KG1 (cell line): ENCODE measurements at places on chromosomes 13 and 19.

- DNase-seq: no peak
These were observed 32.2 kb downstream of the CDADC1 start for GRCh38 chr13:49279885-49280284.

DNA sequence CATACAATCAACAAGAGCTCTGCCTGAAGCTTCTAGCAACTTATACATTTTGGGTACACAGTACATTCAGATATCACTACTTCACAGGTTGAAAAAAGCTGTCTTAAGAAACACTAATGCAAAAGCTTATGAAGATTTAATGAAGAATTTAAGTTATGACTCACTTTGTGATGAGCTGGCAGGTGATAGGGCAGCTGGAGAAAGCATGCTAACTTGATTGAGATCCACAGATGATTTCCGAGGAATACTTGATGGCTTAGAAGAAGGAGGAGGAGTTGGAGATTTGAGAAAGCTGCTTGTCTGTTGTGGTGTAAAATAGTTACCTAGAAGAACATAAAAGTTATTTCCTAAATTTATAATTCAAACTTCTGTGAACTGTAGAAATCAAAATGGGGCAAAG lies 23.3 kb downstream of the EXOSC8 start:
- no peak for DNase-seq

DNA sequence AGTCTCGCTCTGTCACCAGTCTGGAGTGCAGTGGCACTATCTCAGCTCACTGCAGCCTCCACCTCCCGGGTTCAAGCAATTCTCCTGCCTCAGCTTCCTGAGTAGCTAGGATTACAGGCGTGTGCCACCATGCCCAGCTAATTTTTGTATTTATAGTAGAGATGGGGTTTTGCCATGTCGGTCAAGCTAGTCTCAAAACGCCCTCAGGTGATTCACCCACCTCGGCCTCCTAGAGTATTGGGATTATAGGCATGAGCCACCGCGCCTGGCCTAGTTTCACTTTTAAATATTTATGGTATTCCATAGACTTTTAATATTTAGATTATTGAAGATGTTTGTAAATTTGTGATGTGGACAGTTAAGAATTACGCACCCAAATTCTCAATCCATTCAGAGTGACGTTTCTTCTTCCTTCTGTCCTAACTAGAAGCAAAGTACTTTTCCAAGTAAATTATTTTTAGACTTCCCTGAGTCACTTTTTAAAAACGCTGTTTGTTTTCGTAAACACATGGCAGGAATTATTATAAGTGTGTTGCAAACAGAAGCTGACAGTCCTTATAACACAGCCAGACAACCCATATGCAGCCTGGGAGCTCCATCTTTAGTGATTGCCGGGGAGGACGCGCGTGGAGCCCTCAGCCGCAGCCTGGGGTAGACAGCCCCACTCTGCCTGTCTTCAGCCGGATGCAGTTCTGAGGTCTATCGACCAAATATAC lies 131.7 kb downstream of the ATP11A start:
- no peak for DNase-seq

DNA sequence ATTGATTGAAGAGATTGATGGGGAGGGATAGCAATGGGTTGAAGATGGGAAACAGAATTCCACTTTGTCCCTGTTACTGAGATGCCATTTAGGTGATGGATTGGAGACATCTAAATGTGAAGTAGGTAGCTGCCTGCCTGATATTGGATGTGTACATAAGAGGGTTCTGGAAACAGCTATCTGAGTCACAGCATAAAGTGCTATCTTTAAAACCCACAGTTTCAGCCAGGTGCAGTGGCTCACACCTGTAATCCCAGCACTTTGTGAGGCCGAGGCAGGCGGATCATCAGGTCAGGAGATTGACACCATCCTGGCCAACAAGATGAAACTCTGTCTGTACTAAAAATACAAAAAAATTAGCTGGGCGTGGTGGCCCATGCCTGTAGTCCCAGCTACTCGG lies 72.6 kb downstream of the DNAJC3 start:
- no peak for DNase-seq

GRCh38 chr13:60772726-60773125 lies 375.7 kb downstream of the TDRD3 start:
- no peak for DNase-seq

GRCh38 chr13:97474349-97474980 lies 40.5 kb downstream of the RAP2A start:
- DNase-seq: no peak

GRCh38 chr13:19713186-19713965 lies 69.4 kb downstream of the PSPC1 start:
- DNase-seq: no peak

DNA sequence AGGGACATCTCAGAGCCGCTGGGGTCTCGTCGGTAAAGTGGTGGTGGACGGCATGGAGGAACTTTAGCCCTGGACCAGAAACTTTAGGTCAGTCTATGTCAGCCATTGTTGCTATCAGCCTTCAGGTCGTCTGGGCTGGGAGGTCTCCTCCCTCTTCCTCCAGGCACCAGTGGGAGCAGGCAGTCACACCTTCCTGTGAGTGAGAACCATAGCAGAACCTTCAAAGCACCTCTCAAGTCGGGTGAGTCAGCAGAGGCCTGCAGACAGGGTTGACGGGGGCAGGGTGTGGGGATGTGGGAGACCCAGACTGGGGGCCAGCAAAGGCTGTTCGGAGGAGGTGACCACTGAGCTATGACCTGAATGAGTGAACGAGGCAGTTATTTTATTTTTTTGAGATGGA lies 15.4 kb upstream of the SBNO2 start:
- DNase-seq: no peak

GRCh38 chr13:93818345-93818744 lies 591.7 kb downstream of the GPC6 start:
- DNase-seq: no peak

DNA sequence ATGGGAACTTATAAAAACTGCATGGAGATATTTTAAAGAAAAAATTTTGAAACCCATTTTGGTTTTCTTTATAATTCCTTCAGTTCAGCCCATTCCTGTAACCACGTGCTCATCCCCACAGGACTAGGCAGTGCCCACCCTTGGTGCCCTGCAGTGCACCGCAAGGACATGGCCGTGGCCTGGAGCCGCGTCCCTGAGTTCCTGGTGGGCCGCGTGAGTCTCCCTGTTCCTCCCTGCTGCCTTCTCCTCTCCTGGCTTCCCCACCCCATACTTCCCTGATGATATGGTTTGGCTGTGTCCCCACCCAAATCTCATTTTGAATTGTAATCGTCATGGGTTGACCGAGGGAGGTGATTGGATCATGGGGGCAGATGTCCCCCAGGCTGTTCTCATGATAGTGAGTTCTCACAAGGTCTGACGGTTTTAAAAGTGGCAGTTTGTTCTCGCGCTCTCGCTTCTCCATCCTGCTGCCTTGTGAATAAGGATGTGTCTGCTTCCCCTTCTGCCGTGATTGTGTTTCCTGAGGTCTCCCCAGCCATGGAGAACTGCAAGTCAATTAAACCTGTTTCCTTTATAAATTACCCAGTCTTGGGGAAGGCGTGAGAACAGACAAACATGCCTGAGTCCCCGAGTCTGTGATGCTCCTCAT lies 31.6 kb upstream of the TFDP1 start:
- peak; percentile 15 for DNase-seq
